Activated CD4-positive, alpha-beta T cell treated with anti-CD3 and anti-CD28 coated beads, Interleukin-2, amount 50 U/mL, for 24 hours (primary cell): ENCODE measurements at places on chromosomes 1 and 21.
A peak's percentile ranks its signal among the peaks of the same experiment; 100 is the strongest.

GRCh38 chr1:20787029-20787839 is at the start of gene HP1BP3:
Gene HP1BP3, minus strand, starts transcription at chr1:20787307. Its CDS starts 6,867 bp downstream, at chr1:20780440.
- peak; percentile 65 for DNase-seq

- DNase-seq, result no peak
Observed at GRCh38 chr1:21924503-21925005, 12.6 kb downstream of the HSPG2 start.

DNA sequence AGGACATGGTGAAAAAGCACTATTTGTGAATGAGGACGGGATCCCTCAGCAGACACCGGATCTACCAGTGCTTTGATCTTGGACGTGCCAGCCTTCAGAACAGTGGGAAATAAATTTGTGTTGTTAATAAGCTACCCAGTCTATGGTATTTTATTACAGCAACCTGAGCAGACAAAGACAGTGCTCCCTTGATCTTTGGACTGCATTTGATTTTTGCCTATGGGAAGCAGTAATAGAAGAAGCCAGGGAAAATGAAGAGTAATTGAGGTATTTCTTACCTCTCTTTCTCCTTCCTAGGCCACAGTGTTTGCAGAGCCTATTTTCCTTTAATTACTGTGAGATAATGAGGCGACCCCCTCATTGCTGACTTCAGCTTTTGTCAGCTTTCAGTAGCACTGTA is 87.9 kb downstream of the PDE4B start:
- DNase-seq, result no peak

DNA sequence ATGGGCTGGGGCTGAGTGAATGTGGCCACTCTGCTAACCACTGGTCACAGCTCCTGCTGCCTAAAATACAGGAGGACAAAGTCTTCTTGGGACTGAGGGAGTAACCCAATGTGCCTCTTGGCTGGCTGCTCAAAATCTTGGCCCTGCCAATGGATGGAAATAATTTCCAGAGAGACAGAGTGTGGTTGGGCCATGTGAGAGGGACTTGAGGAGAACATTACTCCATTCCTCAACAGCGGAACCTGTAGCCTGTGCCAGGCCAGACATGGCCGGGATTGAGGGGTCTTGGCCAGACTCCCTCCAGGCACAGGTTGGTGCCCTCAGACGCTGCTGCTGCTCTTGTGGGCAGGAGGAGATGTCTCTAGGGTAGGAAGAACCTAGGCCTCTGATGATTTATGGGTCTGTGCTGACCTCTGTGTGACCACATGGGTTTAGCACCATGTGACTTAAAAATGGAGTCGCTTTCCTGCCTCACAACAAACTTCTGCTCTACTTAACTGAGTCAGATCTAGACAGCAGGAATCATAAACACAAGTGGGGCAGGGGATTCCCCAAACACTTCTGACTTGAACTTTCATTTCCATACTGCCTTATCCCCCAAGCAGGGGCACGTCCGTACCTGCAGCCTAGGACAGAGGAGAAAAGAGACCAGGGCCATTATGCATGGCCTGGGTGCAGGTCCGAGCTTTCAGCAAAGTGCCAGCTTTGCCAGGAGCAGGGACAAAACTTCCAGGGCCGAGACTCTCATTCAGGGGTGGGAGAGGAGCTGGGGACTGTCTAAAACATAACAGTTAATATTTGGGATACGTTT is 79.2 kb downstream of the CD34 start:
- DNase-seq, result peak; percentile 62

DNA sequence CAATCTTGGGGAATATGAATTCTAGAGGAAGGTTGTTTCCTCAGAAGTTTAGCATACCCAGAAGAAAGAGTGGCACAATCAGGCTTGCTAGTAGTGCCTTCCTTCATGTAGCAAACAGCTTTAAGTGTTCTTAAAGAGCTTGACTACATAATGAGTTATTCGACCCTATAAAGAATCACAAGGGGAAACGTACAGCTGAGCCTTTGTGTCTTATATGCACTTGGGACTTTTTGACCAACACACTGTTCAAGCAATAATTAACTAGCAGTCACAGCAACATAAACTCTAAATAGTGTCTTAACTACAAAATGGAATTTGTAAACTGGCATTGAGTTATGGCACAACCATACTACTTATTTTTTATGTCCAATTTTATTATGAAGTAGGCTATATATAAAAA is 86.1 kb downstream of the TTLL7 start:
- no peak for DNase-seq

GRCh38 chr1:40927781-40928180 is 51.7 kb upstream of the CTPS1 start:
- DNase-seq, result no peak

GRCh38 chr1:207644852-207645634 is at the start of gene CR1L:
Gene CR1L, plus strand, starts transcription at chr1:207645133. Its CDS starts 101 bp downstream, at chr1:207645234.
- DNase-seq, result peak; percentile 58

- DNase-seq, result no peak
Observed at GRCh38 chr1:12416101-12416500, 186.3 kb downstream of the VPS13D start.

DNA sequence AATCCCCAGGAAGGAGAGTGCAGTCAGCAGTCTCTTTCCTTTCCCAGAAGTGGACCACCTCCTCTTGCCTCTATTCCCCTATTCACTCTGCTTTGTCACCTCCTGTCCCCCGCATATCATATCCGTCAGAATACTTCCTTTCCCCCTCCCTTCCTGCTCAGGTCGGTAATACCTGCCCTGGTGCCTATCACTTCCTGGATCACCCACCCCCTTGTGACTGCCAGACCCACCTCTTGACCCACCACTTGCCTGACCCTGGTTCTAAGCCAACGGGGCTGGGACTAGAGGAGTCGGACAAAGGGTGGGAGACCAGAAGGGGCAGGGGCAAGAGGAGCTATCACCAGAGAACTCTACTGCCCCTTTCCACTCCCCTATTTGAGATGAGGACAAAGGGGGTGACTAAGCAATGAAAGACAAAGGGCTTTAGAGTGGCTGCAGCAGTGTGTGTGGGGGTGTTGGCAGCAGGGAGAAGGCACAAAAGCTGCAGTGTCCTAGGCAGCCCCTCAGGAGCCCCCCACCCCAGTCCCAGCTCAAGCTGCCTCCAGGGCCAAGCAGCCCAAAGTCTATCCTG is 1.7 kb upstream of the ADAMTS4 start:
- DNase-seq, result no peak

DNA sequence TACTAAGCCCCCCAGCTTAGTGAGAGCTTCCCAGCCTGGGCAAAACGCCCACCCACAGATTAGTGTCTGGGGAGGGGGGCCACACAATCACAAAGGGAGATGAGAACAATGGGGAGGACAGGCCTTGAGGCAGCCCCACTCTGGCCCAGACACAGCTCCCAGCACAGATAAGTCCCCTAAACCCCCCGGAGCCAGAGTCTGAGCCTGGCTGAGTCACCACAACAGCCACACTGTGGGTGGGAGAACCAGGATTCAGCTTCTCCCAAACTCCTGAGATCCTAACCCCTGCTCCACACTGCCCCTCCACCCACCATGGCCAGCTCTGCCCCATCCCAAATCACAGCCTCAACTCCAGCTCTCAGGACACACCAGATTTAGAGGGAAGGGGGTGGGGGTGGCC is 4.2 kb downstream of the NECTIN4 start:
- no peak for DNase-seq

GRCh38 chr1:175969231-175969630 is 225.8 kb upstream of the TNR start:
- no peak for DNase-seq

DNA sequence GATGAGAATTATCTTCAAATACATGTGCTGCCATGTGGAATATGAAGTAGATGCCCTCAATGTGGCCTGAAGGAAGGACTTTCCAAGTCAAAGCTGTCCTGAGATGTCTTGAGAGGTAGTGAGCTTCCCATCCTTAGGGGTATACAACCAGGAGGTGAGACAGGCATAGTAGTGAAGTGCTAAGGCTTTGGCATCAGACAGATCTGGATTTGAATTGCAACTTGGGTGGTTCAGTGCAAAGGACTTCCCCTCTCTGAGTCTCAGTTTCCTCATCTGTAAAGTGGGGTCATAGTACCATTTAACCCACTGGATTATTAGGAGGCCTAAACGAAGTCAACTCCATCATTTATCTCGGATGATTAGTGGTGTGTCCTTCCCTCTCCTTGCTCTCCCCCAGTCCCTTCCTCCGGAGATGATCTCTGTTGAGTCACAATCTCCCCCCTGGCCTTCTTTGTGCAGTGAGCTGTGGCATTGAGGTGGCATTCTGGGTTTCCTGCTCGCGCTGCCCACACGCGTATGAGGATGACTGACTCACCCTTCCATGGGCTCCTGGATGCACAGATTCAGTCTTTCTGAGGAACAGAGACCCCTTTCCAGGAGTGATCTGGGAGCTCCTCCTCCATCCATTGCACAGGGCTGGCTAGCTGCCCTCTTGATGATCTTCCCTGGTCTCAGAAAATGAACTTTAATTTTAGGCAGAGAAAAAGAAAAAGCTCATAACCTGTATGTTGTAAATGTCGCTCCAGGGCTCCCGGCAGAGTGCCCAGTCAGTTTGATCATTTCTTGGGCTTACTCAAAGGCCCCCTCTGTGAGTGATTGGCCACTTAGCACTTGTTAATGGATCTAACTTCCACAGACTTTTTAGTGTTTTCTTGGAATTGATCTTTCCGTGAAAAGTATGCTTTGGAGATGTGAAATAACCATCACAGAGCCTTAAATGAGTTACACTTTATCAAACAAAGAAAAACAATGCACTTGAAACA is 354.6 kb downstream of the PTPRU start:
- no peak for DNase-seq
